ENCODE measurements at places on chromosomes 11 and 22. TPM values are rescaled to one million over a fixed set of nuclear protein-coding genes. Genes with fewer than 3 reads are reported as not detected.

Gene RAPSN
- total RNA-seq = 1.2 TPM

Gene ZNF74
- 12.6 TPM for total RNA-seq

Gene USH1C
- total RNA-seq = not detected

Gene CRYBB3
- not detected for total RNA-seq

DNA sequence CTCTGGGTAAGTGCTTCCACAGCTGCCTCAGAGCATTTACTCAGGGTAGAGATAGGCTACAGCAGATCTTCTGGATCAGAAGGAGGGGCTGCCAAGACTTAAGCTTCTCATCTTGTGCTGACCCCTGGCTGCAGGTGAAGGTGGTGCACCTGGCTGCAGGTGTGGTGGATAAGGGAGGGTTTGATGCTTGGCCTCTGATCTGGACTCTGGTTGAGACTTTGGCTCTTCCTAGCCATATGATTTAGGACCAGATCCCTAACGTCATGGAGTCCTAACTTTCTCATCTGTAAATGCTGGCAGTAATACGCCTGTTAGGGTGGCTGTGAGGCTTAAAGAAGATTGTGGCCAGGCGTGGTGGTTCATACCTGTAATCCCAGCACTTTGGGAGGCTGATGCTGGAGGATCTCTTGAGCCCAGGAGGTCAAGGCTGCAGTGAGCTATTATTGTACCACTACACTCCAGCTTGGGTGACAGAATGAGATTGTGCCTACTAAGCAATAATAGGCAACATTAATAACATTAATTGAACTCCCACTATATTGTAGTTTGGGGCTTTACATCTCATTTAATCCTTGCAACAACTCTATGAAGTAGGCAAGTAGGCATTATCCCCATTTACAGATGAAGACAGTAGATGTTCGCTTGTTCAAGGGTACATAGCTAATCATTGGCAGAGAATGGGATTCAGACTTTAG lies 10.7 kb downstream of the DTX4 start:
- no peak for DNase-seq

GRCh38 chr11:67649634-67650510 lies 658 bp downstream of the ACY3 start:
- DNase-seq = peak; percentile 51

- no peak for DNase-seq
Measured at GRCh38 chr11:105862736-105863367, 159.2 kb downstream of the MSANTD4 start.

- no peak for DNase-seq
Measured at GRCh38 chr11:8082391-8083087, 1.5 kb downstream of the TUB start.

DNA sequence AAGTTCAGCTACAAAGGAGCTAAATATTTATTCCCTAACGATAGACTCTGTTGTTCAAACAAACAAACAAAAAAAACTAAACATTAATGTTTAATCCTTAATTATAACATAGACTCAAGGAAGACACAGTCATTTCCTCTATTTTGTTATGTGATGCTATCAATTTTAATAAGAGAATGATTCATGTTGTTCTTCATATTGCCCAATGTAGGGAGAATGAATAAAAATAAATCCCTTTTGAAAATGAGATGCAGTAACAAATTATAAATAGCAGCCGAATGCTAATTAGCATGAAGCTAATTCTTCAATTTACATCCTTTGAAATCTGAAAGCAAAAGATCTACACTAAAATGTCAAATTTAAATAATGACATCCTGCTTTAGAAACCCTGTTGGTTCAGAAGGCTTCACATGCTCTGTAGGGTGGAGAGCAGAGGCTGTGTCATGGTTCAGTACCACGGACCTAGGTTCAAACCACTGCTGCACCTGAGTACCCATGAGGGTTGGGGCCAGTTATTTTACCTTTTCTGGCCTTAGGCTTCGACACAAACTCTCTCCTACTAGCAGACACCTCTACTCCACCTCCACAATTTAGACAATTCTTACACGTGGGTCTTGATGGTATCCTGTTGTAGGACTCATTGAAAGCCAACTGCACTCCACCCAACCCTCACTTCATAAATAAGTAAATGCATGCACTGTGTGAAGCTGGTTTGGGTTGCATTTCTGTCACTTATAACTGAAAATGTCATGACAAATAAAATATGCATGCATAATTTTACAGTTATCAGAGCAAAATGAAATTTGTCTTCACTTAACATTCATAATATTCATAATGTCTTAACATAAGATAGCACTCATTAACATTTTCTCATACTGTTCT lies 89.0 kb downstream of the RRAS2 start:
- DNase-seq = peak; percentile 41

DNA sequence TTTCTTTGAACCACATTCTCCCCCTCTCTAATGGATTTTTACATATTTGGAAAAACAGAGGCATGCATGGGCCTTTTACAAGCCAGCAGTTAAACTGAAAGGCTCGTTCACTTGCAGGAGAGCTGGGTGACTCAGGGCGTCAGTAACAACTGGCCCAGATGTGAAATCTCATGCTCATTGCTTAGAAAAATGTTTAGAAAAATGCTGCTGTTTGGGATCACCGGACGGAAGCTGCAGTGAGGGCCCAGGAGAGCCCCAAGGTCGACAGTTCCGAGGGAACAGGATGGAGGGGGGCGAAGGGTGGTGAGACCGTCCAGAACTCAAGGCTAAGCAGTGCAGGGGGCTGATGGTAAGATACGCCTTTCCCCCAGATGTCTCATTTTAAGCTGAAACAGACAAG lies 41.7 kb upstream of the SMTN start:
- DNase-seq = no peak

GRCh38 chr11:119537306-119538253 lies 114.6 kb upstream of the THY1 start:
- no peak for DNase-seq

GRCh38 chr11:7969756-7970646 lies 4.8 kb upstream of the NLRP10 start:
- no peak for DNase-seq

- no peak for DNase-seq
Measured at GRCh38 chr22:22712666-22713365, 68.4 kb downstream of the GGTLC2 start.

- DNase-seq = no peak
Measured at GRCh38 chr11:60872124-60872960, 5.0 kb downstream of the ZP1 start.

- no peak for DNase-seq
Measured at GRCh38 chr11:65646958-65647701, 9.2 kb downstream of the SIPA1 start.

GRCh38 chr11:75066061-75066460 lies 30.6 kb downstream of the OR2AT4 start:
- DNase-seq = no peak

DNA sequence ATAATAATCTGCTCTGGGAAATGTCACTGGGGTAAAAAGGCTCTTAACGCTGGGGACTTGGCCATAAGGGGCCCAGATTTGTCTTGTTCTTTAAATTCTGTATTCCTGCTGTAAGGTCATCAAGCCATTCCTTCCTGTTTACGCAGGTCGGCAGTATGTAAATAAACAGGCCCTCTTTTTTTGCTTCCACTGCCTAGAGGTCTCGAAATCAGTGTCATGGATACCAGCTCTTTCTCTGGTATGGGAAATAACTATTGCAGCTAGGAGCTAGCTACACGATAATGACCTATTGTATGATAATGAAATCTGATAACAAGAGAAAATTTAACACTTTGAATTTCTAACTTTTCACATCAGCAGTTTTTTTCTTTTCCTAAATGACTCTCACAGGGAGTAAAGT lies 209.2 kb upstream of the NARS2 start:
- DNase-seq = no peak

GRCh38 chr11:115676768-115677167 lies 172.6 kb upstream of the CADM1 start:
- DNase-seq = no peak

Data from activated CD8-positive, alpha-beta T cell treated with anti-CD3 and anti-CD28 coated beads, Interleukin-2, amount 10 ng/mL, durations not matched to agents 7 days and 5 days (primary cell).